ENCODE measurements at places on chromosomes 3 and 15.

DNA sequence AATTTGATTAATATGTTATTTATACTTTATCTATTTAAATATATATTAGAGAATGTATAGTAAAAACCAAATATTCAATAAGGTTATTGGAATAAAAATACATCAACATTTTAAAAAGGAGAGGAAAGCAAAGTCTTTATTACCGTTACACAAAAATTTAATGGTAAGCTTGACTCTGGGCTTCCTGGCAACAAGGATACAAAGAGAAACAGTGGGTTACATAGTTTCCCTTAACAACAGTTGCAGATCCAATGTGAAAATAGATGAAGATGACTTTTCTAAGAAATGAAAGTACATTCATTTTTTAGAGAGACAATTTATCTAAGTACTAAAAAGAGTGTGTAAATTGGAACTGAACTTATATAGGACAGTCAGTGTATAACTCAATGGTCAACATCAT is 6.0 kb upstream of the PHLDB2 start:
- no peak for DNase-seq

- DNase-seq = peak; percentile 11
Measured at GRCh38 chr3:190581041-190581541, 67.2 kb downstream of the IL1RAP start.

DNA sequence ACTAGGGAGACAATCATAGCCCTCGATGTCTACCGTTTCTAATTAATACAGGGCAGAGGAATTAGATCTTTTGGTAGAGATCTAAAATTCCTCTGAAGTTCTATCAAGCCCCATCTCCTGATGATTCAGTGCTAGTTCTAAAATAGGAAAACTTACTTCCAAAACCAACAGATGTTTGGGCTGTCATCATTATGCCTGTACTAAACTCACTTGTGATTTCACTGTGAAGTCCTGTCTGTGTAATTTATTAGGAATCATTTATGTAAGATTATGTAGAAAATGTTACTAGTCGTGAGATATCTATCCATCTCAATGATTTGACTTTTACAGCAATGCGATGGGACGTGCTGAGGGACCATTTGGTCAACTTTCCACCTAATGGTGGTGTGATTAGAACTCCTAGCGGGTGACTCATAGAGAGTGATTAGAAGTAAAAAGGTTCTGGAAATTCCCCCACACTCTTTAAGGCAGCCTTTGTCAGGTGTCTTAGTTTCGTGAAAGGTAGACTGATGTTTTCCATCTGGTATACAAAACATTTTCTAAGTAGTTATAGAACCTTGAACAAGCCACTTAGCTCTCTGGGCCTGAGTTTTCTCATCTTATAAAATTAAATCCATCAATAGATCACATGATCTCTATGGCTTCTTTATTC is 34.2 kb downstream of the LIPC start:
- DNase-seq = no peak

DNA sequence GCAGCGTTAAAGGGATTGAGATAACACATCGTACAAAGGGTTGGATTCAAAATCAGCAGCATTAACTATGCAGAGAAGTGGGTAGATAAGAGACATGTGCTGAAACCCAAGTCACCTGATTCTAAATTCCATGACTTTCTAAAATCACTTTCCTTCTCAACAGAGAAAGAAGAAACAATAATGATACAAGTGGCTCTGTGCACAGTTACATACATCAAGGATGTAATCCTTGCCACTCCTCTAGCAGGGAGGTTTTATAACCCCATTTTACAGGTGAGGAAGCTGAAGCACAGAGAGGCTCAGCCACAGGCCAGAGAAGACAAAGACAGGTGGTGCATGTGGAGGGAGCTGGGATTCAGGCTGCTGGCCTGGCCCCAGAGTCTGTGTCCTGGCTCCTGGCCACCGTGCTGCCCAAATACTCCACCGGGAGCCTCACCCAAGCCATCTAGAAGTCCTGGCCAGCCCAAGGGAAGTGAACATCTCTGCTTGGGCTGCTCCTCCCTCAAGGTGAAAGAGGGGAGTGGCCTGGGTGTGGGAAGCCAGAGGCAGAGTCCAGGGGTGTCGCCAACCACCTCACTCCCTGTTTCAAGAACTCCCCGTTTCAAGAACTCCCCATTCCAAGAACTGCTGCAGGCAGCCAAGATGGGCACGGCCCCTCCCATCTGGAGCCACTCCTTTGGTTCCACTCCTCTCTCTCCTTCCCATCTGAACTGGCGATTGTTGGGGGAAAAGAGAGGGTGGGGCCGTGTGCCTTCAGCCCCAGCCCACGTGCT is 147.1 kb downstream of the NUP210 start:
- no peak for DNase-seq

DNA sequence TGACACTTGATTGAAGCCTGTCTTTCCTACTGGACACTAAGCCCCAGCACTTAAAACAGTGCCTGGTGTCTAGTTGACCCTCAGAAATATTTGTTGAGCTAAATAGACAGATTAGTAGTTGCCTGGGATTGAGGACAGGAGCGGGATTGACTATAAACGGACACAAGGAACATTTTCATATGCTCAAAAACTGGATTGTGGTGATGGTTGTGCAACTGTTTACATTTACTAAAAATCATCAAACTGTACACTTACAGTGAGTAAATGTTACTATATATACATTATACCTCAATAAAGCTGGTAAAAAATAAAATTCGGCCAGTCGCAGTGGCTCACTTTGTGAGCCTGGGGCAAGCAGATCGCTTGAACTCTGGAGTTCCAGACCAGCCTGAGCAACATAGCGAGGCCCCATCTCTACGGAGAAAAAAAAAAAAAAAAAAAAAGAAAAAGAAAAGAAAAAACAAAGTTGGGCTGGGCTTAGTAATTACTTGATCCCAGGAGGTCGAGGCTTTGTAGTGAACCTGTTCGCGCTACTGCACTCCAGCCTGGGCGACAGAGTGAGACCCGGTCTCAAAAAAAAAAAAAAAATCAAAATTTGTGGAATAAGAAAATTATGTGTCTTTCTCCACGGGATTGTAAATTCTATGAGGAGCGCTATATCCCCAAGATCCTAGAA is 632 bp upstream of the IDH3A start:
- DNase-seq = no peak

DNA sequence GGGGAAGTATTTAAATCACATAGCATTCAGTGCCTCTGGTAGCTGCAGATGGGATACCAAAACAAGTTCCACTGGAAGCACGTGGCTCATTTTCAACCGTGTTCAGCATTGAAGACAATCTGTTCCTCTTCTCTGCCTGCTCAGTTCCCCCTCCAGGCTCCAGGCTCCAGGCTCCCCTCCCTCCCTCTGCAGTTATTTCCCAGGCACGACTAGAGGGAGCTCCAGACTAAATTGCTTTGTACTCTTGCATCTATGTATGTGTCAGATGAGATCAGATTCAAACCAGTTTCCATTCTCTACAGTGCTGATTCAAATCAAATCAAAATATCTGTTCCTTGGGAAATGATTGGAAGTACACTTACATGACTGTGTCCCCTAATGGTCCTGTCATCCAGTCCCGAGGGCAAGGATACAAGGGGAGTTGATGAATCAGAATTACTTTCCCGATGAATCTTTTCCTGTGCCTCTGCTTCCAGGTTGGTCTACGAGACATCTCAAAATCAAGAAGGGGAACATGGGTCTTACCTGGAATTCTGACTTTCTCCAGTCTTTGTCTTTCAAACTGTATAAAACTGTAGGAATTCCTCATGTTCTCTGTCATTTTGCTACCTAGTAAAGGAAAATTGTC is 600.5 kb downstream of the EDEM1 start:
- peak; percentile 56 for DNase-seq

DNA sequence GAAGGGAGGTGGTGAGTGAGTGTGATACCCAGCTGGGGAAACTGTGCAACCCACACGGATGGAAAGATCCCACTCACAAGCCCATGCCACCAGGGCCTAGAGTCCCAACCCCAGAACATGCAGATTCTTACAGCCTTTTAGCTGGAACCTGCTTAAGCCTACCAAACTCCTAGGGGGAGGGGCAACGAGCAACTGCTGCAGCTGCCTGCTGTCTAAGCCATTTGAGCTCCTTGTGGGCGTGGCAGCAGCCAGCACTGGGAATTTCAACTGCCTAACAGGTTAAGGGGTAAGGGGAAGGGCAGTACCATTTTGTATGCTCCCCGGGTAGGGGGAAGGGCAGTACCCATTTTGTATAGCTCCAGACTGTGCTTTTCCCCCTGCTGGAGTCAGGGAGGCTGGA is 673.2 kb upstream of the BCHE start:
- DNase-seq = no peak

- DNase-seq = no peak
Measured at GRCh38 chr3:22555753-22556435, 647.2 kb upstream of the UBE2E2 start.

GRCh38 chr15:77475001-77475400 is 54.3 kb downstream of the HMG20A start:
- DNase-seq = no peak

DNA sequence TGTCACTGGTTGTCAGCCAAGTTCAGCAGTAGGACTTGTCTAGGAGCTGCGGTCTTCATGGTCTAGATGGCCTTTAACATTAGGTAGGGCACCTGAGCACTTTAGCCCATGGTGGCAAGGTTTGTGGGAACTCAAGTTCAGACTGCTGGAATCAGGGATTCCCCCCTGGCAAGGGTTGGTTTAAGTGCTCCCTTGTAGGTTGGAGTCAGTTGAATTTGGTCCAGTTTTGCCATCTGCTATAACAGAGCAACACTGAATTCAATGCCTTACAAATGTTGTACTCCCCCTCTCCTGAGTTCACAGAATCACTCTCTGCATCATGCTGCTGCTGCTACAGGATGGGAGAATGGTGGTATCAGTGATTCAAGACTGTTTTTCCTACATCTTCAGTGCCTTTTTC is 509.3 kb downstream of the VGLL3 start:
- no peak for DNase-seq

- DNase-seq = no peak
Measured at GRCh38 chr3:66303491-66303901, 82.7 kb downstream of the SLC25A26 start.

GRCh38 chr3:184776916-184777315 is 35.0 kb upstream of the VPS8 start:
- no peak for DNase-seq

DNA sequence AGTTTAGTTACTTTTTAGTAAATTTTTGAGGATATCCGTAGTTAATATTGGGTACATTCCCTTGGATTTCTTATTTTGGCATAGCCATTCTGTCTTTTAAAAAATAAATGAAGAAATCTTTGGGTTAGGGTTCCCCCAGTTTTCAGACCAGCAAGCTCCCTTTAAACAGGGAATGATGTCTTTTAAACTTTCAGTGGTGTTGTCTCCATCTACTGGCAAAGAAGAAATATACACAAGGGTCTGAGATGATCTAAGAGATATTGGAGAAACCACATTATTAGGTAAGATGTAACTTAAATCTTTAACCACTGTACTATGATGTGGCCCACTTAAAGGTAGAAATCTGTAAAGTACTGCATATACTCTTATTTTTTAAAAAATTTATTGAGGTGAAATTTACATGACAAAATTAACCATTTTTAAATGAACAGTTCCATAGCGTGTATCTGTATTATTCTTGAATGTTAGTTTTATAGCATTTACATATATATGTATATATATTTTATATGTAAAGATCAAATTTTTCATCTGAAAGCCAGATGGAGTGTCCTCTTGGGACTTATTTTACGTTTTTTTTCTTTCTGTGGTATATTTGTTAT is 35.1 kb upstream of the EIF3J start:
- peak; percentile 68 for DNase-seq

- no peak for DNase-seq
Measured at GRCh38 chr3:73284472-73284871, 223.0 kb downstream of the EBLN2 start.

DNA sequence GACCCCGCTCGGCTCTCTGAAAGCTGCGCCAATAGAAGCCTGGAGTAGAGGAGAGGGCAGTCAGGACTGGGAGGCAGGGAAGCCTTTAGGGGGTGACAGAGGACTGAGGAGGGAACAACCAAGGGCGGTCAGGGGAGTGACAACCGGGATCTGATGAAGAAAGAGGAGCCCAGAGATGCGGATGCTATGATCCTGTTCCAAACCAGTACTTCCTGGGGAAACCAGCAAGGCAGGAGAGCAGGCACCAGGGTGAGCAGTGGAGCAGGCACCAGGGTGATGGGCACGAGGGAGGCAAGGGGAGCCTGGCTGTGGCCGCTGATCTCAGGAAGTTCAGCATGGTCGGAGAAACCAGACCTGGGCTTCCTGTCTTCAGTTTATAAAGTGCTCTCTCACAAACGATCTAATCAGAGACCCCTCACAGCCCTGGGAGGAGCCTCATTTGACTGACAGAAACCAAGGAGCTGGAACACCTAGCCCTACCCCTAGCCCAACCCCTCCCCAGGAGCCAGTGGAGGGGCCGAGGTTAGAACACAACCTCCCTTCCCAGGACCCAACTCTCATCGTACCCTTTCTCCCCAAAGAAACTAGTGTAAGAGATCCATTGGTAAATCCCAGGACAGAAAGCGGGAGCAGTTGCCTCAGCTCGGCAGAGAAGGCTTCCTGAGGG is 34.9 kb downstream of the CCDC33 start:
- DNase-seq = no peak

DNA sequence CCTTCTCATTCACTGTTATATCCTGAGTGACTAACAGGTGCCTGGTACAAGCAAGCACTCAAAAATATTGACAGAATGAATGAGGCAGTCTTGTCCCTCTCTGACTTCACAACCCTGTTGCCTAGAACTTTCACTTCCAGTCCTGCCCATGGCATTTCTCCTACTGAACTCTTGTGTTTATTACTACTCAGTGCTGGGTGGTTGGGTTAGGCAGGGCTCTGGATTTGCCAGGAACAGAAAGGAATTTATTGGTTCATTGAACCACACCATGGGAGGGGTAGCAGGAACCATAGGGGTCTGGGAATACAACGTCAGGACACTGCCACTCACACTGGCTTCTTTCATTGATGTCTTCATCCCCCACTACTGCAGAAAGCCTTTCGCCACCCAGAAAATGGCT is 41.9 kb upstream of the SEMA4B start:
- no peak for DNase-seq

- DNase-seq = no peak
Measured at GRCh38 chr3:52456800-52457183, 1.4 kb downstream of the NISCH start.

DNA sequence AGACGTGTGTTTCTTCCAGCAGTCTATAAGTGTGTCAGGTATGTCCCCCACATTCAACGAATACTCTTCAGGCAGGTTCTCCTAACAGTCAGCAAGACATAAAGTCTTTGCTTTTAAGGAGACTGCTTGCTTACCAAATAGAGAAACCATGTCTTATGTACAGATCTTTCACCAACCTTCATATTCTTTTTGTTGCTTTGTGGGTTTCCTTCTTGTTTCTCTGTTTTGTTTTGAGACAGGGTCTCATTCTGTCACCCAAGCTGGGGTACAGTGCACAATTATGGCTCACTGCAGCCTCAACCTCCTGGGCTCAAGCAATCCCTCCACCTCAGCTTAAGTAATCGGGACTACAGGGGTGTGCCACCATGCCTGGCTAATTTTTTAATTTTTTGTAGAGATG is 14.3 kb downstream of the DYNC1LI1 start:
- DNase-seq = no peak
